ENCODE measurements at places on chromosomes 3 and 15.

- DNase-seq = no peak
Observed at GRCh38 chr3:117790235-117790987, 1080.8 kb downstream of the TUSC7 start.

- no peak for DNase-seq
Observed at GRCh38 chr3:66181764-66182163, 39.0 kb upstream of the SLC25A26 start.

- DNase-seq = no peak
Observed at GRCh38 chr15:70140543-70141375, 43.0 kb upstream of the TLE3 start.

GRCh38 chr3:13217253-13217652, 144.0 kb upstream of the IQSEC1 start:
- no peak for DNase-seq

GRCh38 chr15:45378149-45378912, at the start of gene GATM:
Gene GATM, minus strand, starts transcription at chr15:45378544. Its CDS starts 91 bp downstream, at chr15:45378453.
- DNase-seq = peak; percentile 89

DNA sequence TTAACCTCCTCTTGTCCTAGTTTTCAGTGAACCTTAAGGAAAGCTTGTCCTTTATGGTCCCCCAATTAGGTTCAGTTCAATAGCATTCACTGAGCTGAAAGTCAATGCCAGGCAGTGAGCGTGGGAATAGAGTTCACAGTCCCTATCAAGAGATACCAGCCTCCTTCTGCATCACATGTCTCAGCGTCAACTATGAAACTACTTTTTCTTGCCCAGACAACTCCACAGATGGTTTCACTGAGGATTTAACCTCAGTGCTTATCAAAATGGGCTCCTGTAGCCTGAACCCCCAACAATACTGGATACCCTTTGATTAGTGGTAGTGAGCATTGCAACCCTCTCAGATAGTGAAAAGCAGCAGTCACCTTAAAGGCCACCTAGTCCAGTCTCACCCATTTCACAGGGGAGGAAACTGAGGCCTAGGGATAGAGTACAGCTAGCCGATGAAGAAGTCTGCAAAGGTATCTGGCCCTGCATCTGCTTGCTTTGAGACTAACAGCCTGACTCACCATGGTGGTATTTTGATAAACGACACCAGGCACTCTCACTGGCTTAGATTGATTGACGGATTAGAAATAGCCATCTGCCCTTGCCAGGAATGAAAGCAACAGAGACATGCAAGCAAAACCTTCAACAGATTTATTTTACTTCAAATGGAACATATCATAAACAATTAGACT, 1.6 kb upstream of the UBA3 start:
- DNase-seq = no peak
